CD4-positive, alpha-beta T cell treated with Interferon alpha-2 for 1 hour (primary cell): ENCODE measurements at places on chromosomes 5 and 9.

GRCh38 chr5:11010429-11011210 is 249.6 kb upstream of the DAP start:
- no peak for DNase-seq

GRCh38 chr5:141783947-141784296 is 94.3 kb downstream of the PCDH1 start:
- DNase-seq = no peak

DNA sequence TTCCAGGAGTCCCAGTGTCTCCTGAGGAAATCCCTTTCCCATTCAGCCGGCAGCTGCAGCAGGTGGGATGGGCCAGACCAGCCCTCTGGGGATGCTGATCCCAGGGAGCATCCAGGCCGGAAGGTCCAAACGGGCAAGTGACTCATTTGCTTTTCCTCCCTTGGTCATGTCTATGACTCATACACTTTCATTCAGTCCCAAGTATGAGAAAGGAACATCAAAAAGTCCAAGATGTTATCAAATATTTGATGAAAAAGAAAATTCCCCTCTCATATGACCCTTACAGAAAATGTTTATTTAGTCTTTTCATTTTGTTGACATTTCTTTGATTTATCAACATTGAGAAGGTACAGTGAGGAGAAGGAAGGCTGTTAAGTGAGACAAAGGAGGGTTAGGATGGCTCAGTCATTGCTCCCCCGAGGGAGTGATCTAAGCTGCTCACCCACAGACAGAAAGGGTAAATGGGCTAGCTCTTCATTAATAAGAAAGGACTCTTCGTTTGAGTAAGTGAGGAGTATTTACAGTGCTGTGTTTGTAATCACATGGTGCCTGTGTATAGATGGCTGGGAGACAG is 117.6 kb upstream of the ANKRD55 start:
- DNase-seq = no peak

DNA sequence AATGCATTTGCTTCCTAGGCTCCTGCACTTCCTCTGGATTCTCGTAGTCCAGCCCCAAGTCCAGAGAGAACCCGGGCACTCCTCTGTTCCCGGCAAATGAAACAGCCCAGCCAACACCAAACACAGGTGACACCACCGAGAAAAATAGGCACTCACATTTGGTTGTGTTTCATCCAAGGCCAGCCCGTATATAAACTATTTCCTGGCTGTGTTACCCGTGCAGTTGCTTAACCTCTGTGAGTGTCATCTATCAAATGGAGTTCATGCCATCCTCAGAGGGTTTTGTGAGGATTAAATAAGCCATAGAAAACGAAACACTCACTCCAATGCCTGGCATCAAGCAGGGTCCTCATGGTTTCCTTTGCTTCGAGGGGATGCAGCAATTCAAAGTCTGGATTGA is 115.2 kb downstream of the BOD1 start:
- no peak for DNase-seq

- no peak for DNase-seq
Observed at GRCh38 chr5:111755942-111756381, 1.0 kb downstream of the NREP start.

- no peak for DNase-seq
Observed at GRCh38 chr5:156589946-156590216, 260.2 kb upstream of the PPP1R2B start.

DNA sequence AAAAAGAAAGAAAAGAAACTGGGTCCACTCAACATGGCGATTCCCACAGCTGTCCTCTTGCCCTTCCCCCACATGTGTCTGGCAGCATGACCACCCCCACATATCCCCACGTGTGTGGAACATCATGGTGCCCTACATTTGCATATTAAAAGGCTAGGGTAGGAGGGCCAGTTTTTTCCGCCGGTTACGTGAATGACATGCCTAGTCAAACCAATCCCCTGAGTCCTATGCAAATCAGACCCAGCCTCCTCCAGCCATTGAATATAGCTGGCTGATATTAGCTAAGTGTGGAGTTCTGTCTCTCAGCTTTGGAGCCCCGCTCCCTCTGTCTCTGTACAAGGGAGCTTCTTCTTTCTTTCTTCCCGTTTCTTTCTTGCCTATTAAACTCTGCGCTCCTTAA is 33.0 kb upstream of the CCDC112 start:
- no peak for DNase-seq

- DNase-seq = no peak
Observed at GRCh38 chr9:109894921-109895758, 115.1 kb downstream of the PALM2AKAP2 start.

- DNase-seq = no peak
Observed at GRCh38 chr5:35847961-35848360, 8.7 kb upstream of the IL7R start.

DNA sequence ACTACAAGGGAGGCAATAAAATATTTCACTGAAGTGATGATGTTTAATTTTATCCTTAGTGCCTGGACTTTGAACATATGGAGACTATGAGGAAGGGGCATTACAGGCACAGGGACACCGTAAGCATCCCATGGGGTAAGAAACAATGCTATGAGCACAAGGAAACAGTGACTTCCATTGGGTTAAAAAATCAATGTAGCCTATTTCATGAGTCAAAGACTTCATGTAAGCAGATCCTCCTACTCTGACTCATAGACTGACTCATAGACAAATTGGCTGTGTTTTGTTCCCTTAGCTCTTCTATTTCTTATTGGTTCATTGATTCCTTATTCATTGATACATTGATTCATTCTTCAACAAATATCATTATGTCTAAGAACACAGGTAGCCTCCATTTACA is 351.0 kb downstream of the PRELID2 start:
- no peak for DNase-seq

DNA sequence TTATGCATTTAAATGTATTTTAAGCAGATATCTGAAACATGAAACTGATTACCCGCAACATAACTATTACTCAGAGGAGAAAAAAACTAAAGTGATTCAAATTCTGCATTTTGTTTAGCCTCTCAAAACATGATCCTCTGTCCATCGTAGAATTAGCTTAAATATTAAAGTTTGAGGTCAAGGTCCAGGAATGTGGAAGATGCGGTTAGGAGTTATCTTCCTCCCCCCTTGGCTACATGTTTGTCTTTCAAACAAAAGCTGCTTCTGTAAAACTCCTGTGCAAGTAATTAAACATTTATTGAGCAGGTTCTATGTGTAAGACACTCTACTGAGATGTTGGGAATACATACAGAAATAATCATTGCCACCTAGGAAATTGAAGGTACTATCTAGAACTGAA is 175.0 kb upstream of the ISL1 start:
- no peak for DNase-seq

DNA sequence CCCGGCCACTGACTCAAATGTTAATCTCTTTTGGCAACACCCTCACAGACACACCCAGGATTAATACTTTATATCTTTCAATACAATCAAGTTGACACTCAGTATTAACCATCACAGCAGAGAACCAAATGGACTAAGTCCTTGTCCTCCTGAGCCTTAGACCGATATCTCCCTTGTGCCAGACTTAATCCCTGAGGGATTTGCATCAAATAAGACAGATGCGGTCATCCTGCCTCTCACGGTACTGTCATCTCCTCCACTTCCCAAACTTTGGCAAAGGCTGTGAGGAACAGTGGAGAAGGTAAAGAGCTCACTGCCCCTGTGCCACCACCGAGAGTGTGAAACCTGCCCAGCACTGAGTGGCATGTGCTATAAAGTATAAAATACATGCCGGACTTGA is 6.5 kb upstream of the PRRC2B start:
- no peak for DNase-seq

- DNase-seq = no peak
Observed at GRCh38 chr5:179504600-179505396, 45.6 kb upstream of the RUFY1 start.

GRCh38 chr9:127953768-127954505 is 16.3 kb upstream of the DPM2 start:
- DNase-seq = no peak

GRCh38 chr9:33469891-33470290 is 3.8 kb downstream of the NOL6 start:
- DNase-seq = no peak

DNA sequence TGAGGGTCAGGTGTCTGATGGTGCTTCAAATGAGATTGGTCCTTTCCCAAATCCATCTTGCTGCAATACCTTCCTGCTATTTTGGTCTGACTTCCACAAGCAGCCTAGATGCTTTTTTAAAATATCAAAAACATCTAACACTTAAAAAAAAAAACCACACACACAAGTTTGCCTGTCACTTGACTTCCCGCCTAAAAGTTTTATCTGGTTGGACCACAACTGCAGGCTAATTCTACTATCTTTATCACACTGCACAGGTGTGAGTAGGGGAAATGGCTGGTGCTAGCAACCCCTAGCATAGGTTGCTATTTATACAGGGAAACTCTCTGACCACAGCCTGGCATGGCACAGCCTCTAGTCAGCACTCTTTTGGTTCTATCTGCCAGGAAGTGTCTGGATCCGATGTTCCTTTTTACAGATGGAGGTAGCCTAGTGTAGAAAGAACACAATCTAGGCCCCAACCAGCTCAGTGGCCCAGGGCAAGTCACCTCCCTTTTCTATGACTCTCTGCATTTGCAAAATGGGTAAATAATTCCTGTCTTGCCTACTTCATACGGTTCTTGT is at the start of gene HEMGN:
TSS of gene HEMGN (minus strand) at position 92 of the 564 bp plus-strand sequence. CDS start at position 56, 36 bp downstream.
- DNase-seq = peak; percentile 74

GRCh38 chr5:88833371-88834130 is 49.4 kb downstream of the MEF2C start:
- DNase-seq = peak; percentile 11

DNA sequence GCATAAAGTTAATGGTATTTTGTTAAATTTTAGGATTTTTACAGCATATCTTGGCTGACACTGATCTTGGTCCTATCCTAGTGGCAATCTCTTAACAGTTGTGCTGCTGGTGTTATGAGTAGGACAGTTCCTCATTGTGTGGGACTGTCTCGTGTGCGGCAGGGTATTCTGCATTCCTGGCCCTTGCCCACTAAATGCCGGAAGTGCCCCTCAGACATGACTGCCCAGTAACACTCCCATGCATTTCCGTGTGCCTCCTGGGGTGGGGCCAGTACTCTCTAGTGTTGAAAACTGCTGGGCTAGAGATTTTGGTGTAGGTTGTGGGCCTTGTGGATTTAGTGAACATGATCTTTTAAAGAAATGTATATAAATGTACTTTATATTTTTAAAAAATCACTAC is 227.1 kb upstream of the DMRT1 start:
- no peak for DNase-seq

GRCh38 chr5:12566441-12566840 is 662.2 kb upstream of the CTNND2 start:
- no peak for DNase-seq

DNA sequence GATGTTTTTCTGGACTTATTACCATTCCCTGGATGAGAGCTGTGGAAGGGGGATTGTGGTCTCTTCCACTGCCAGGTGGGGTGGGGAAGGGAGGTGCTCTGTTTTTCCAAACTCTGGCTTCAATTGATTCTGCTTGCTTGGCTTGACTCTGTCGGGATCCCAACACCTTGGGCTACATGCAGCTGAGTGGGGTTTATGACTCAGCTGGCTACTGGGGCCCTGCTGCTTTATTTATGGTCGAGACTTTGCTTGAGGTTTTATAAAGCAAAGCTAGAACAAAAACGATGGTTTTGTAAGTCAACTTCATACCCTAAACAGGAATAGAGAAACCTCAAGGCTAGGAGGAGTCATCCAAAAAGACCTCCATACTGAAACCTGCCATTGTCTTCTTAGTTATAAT is 76.3 kb downstream of the AOPEP start:
- no peak for DNase-seq

DNA sequence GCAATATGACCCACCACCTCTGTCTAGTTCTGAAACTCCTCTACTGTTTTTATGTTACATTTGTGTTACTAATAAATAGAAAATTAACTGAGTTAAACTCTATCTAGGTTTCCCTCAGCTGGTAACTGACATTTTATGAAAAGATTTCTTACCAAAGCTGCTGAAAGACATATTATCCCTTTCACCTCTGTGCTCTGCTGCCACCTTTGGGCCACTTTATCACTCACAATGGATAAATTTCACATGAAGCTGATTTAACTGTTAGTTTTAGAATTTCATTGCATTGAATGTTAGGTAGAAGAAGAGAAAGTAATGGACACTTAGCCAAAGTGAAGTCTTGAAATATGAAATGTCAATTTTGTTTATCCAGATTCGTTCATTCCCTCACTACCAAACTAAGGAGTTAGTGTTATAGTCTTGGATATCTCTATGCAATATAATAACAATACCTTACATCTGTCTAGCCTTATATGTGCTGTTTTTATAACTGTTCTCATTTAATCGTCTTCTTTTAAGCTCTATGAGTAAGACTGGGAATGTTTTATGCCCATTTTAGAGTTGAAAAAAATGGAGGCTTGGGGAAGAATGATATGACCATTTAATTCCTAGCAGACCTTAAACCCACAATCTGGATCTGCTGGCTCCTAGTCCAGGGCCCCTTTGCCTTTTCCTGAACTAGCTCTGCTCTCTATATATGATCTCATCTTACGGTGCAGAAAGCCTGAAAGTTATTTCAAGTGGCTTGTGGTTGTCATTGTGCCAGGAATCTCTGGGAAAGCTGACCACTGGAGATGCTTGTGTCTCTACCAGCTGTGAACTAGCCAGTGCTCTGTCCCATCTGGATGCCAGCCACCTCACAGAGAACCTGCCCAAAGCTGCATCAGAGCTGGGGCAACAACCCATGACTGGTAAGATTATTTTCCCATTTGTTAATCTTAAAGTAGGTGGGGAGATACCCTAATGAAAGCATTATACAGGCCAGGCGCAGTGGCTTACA is 97.1 kb downstream of the GOLPH3 start:
- DNase-seq = no peak

GRCh38 chr9:70263421-70263820 is 4.6 kb downstream of the SMC5 start:
- DNase-seq = no peak

GRCh38 chr5:72387985-72388384 is 67.8 kb downstream of the PTCD2 start:
- no peak for DNase-seq

DNA sequence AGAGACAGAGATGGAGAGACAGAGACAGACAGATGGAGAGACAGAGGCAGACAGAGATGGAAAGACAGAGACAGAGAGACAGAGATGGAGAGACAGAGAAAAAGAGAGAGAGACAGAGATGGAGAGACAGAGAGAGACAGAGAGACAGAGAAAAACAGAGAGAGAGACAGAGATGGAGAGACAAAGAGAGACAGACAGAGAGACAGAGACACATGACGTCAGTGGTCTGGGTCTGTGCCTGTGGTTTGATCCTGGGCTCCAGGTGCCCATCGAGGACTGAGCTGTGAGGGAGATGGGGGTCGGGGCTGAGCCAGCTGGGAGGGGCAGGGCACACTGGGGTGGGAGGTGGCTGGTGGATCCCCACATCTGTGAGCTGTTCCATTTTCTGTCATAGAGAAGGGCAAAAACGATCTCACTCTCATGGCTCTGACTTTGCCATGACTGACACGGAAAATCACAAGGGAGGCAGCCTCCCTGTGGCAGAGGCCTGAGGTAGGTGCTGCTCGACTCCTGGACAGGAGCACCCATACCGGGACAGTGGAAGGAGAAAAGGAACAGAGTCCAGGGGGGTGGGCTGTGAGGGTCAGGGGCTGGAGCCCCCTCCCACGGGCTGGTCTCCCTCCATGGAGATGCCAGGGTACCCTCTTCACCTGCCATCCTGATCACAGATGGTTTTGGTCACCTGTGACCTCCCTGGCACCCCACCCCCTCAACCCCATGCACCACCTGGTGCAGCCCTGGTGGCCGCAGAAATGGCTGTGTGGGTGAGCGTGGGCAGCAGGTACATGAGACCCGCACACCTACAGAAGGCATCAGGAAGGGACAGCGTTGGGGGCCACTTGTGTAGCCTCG is 28.8 kb downstream of the GLT6D1 start:
- DNase-seq = no peak

GRCh38 chr5:173301695-173302545 is 26.3 kb downstream of the STC2 start:
- no peak for DNase-seq

- DNase-seq = no peak
Observed at GRCh38 chr5:58582019-58582802, 664 bp upstream of the RAB3C start.
